ENCODE measurements at places on chromosomes 2 and 18. TPM values are rescaled to one million over a fixed set of nuclear protein-coding genes. Genes with fewer than 3 reads are reported as not detected.

- H3K27me3 ChIP-seq: no peaks in the 10 kb centered on the region
- H3K27ac ChIP-seq: no peak overlapping the region
- H3K36me3 ChIP-seq: no peaks in the 10 kb centered on the region
- H3K4me1 ChIP-seq: no peaks in the 10 kb centered on the region
- H3K4me3 ChIP-seq: no peak overlapping the region
- DNase-seq: no peak
Observed at GRCh38 chr2:82027921-82028615, 1723.5 kb upstream of the LRRTM1 start.

GRCh38 chr2:62071760-62072680 lies 123.9 kb upstream of the B3GNT2 start:
- DNase-seq: no peak
- H3K27ac ChIP-seq: no peak overlapping the region
- peaks cover 7% of the 10 kb centered on the region for H3K36me3 ChIP-seq
- peaks cover 3% of the 10 kb centered on the region for H3K4me1 ChIP-seq

DNA sequence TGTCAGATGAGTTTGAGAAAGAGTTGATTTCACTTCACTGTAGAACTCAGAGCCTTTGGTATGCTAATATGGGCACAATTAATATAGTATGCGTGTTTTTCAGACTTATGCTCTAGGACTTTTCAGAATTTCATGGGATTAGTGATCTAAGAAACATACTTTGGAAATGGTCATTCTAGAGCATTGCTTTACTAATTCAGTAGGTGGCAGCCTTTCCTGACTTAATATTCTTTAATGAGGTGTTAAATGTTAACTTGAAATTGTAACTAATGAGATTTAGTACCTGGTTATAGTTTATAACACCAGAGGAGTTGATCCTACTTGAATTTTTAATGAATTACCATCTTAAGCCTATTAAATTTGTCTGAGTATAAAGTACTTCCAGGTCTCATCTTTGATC lies 28.4 kb downstream of the ACTR2 start:
- DNase-seq: no peak
- no peak overlapping the region for H3K27ac ChIP-seq
- peaks cover 90% of the 10 kb centered on the region for H3K36me3 ChIP-seq

SCYGR4 gene
- total RNA-seq: not detected

DNA sequence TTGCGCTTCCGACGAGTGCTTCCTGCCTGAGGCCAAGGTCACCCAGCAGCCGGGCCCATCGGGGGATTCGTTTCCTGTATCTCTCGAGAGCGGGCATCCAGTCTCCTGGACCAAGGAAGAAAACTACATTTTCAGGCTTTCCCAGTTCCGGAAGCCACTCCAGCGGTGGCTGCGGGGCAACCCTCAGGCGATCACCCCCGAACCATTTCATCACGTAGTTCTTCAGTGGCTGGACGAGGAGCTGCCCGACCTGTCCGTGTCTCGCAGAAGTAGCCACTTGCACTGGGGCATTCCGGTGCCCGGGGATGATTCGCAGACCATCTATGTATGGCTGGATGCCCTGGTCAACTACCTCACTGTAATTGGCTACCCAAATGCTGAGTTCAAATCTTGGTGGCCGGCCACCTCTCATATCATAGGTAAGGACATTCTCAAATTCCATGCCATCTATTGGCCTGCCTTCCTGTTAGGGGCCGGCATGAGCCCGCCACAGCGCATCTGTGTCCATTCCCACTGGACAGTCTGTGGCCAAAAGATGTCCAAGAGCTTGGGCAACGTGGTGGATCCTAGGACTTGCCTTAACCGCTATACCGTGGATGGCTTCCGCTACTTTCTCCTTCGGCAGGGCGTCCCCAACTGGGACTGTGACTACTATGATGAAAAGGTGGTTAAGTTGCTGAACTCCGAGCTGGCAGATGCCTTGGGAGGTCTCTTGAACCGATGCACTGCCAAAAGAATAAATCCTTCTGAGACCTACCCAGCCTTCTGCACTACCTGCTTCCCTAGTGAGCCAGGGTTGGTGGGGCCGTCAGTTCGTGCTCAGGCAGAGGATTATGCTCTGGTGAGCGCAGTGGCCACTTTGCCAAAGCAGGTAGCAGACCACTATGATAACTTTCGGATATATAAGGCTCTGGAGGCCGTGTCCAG lies 1.0 kb downstream of the MARS2 start:
- H3K36me3 ChIP-seq: no peaks in the 10 kb centered on the region
- DNase-seq: peak; percentile 26
- H3K27ac ChIP-seq: peak overlapping the region; percentile 75
- peak overlapping the region; percentile 93 for H3K4me3 ChIP-seq

DNA sequence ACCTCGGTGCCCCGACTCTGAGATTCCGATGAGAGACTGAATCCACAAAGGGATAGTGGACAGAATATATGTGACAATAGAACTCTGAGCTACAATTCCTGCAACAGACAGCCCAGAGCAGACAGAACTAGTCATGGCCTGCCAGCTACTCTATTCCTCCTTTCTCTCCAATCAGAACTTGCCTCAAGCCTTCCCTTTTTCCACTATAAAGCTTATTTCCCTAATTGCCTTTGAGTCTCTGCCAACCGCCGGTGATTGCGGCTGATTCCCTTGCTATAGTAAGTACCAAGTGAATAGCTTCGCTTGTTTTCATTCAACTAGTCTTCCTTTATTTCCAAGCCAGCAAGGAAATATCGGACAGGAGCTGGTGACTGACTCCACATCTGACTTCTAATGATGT lies 96.8 kb downstream of the DSC3 start:
- no peaks in the 10 kb centered on the region for H3K36me3 ChIP-seq
- H3K4me3 ChIP-seq: no peak overlapping the region
- DNase-seq: no peak
- no peaks in the 10 kb centered on the region for H3K4me1 ChIP-seq

GRCh38 chr2:286774-287392 lies 1.0 kb downstream of the ALKAL2 start:
- DNase-seq: no peak
- H3K36me3 ChIP-seq: peaks cover 10% of the 10 kb centered on the region
- H3K27me3 ChIP-seq: peaks cover 17% of the 10 kb centered on the region

C1QL2 gene
- not detected for total RNA-seq

Measured in heart left ventricle (tissue), 16 donors.